HFFc6 (cell line): ENCODE measurements at places on chromosomes 6 and 20.

DNA sequence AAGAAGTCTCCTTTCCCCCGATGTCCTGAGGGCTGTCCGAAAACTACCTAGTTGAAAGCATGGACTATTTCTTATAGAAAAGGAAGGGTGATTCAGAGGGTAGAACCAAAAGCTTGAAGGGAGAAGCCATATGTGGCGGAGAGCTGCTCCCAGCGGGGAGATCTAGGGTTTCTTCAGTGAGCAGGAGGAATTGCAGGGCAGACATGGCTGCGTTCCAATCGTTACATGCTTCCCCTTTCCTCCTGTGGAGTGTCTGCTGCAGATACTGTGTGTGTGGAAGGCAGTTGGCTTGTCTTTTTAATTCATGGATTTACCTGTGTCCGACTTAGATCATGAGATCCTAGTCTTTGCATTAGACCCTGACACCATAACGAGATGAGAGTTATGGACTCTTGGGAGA, 799.5 kb downstream of the QKI start:
- DNase-seq = no peak

GRCh38 chr20:41316051-41316450, 1.5 kb downstream of the ZHX3 start:
- no peak for DNase-seq

GRCh38 chr6:40322336-40322735, 264.8 kb downstream of the LRFN2 start:
- no peak for DNase-seq

- DNase-seq = no peak
Measured at GRCh38 chr20:32302507-32302872, 25.0 kb downstream of the KIF3B start.

- no peak for DNase-seq
Measured at GRCh38 chr6:22928775-22929174, 359.4 kb downstream of the HDGFL1 start.

- peak; percentile 2 for DNase-seq
Measured at GRCh38 chr6:43277643-43278523, 20.2 kb upstream of the SLC22A7 start.

DNA sequence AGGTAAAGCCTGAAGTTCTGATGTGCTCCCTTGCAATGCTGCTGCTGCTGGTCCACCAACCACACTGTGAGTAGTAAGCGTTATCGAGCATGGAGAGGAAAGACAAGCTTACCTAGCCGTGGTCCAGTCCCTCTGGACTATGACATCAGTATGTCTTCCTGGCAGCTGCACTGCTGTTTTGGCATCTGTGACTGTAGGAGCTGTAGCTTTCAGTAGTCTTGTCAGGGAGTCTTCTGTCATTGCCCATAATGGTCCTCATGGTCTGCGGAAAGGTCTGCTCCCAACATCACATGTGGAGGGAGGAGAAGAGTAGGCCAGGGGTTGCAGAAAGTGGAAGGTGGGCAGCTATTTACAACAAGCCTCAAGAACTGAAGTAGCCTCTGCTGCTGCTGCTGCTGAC, 26.8 kb upstream of the TMEM217 start:
- no peak for DNase-seq

DNA sequence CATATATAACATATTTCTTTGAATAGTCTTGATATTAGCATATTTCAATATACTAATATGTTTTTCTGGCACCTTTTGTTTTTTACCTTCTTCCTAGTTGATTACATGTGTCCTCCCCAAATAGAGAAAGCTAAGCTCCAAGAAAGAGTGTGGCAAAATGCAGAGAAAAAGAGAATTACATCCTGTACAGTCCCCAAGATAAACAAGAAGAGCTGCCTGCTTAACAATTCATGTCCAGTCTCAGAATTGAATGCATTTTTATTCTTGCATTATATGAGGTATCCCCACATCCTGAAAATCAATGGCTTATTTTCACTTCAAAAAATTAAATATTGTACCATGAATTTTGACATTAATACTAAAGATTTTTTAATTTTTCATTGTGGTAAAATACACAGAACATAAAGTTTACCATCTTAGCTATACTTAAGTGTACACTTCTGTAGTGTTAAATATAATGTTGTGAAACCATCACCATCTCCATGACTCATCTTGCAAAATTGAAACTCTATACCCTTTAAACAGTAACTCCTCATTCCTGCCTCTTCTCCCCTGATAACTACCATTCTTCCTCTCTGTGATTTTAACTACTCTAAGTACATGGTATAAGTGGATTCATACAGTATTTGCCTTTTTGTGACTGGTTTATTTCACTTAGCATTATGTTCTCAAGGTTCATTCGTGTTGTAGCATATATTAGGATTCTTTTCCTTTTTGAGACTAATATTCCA, 490.3 kb downstream of the COL12A1 start:
- DNase-seq = no peak

- no peak for DNase-seq
Measured at GRCh38 chr20:32967961-32968457, 36.2 kb downstream of the SUN5 start.

GRCh38 chr6:43505718-43506117, 4.4 kb downstream of the LRRC73 start:
- DNase-seq = no peak

GRCh38 chr6:87925373-87926060, 122.1 kb upstream of the SPACA1 start:
- DNase-seq = no peak

DNA sequence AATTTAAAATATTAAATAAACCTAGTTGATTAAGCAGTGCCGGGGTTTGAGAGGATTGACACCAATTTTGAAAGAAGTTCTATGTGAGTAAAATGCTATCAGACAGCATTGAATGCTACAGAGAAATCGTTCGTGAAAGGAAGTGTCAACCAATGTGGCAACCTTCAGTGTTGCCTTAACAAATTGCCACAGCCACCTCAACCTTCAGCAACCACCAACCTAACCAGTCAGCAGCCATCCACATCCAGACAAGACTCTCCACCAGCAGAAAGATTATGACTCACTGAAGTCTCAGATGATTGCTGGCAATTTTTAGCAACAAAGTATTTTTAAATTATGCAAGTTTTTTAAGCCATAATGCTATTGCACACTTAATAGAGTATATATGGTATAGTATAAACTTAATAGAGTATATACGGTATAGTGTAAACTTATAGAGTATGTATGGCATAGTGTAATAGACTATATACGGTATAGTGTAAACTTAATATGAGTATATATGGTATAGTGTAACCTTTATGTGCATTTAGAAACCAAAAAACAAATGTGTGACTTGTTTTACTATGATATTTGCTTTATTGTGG, 65.3 kb upstream of the ID4 start:
- DNase-seq = peak; percentile 42

GRCh38 chr6:21942897-21943296, 349.3 kb downstream of the SOX4 start:
- DNase-seq = peak; percentile 33

DNA sequence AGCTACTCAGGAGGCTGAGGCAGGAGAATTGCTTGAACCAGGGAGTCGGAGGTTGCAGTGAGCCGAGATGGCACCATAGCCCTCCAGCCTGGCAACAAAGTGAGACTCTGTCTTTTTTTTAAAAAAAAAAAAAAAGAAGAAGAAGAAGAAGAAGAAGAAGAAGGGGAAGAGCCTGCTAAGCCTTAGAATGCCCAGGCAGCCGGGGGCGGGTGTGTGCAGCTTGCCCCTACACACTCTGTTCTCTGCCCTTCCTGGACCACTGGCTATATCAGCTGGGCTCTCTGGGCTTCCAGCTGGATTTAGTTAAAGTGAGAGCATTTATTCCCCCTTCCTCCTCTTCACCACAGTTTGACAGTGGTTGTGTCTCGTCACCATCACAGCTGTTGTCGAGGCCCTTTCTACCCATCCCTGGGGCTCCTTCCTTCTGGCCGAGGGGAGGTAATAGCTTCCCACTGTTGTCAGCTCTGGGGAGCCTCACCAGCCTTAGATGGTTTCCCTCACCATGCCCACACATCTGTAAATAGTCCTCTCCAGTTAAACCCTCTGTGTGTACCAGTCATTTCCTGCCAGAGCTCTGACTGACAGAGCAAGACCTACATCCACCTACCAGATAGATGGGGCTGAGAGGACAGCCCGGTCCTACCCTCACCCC, 77.6 kb downstream of the TRERF1 start:
- no peak for DNase-seq

- no peak for DNase-seq
Measured at GRCh38 chr6:153966001-153966400, 73.0 kb upstream of the OPRM1 start.

DNA sequence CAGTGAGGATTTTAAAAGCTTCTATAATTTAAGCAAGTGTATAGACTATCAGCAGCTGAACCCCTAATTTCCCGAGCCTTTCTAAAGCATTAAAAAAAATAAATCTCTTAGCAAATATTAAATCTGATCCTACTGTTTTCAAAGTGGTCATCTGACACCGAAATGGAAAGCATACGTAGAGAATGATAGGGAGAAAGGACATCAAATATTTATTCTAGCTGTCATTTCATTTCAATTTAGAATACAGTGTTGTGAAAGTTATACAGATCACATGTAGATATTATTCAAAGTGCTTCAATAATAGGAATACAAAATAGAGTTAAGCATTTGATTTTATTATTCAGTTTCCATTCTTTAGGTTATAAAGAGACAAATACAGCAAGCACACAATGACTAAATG, 61.9 kb upstream of the PKIB start:
- no peak for DNase-seq

GRCh38 chr6:35894776-35895175, 26.1 kb downstream of the SRPK1 start:
- no peak for DNase-seq

DNA sequence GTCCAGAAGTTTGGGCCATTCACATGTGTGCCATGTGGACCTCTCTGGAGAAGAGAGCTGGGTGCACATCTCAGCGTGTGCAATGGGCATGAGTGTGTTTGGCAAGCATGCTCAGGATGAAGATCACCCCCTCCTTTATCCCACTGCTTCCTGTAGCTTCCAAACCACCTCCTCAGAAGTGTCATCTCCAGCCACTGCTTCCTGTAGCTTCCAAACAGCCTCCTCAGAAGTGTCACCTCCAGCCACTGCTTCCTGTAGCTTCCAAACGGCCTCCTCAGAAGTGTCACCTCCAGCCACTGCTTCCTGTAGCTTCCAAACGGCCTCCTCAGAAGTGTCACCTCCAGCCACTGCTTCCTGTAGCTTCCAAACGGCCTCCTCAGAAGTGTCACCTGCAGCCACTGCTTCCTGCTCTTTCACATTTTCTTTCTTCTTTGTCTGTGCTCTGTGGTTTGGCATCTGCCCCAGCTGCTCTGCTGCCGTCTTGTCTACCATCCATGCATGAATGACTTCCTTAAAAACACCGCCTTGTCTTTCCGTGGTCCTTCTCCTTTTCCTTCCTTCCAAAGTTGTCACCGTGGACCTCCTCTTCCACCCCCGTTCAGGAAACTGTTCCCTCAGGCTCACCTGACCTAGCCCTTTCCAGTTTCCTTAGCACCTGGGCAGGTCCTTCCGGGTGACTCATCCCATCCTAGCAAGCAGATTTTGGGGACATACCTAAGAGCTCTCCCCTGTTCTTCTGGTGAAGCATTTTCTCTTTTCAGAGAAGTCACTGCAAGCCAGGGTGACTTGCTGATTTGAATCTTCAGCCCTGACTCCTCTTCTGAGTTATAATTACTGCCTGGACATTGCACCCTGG, 43.5 kb upstream of the TIAM2 start:
- DNase-seq = no peak

GRCh38 chr6:43990627-43991619, 136.3 kb downstream of the MRPL14 start:
- no peak for DNase-seq

DNA sequence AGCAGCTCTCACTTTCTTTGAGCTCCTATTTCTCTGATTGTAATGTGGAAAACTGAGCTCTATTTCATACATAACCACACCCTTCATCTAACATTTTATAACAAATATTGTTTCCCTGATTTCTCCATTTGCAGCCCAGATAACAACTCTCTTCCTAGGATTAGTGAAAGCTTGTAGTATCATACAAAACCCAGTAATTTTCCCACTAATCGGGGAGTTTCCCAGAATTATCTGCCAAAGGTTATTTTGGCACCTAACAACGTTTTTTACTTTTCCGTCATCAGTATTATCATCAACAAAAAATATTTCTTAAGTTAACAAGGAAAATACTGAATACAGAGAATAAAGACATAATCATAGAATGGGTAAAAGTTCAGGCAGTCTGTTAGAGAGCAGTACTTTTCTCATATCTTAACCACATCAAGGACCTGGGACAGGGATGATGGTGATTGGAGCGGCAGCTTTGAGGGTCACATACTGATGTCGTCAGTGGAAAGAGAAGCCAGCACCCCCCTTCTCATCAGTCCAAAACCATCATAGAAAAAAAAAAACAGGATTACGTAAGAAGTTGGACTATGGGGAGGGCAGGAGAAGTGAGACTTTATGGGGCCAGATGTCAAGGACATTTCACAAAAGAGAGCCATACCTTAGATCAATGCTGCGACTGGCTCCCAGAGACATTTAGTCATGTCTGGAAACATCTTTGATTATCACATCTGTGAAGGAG, 166.1 kb upstream of the TNFAIP3 start:
- DNase-seq = no peak

DNA sequence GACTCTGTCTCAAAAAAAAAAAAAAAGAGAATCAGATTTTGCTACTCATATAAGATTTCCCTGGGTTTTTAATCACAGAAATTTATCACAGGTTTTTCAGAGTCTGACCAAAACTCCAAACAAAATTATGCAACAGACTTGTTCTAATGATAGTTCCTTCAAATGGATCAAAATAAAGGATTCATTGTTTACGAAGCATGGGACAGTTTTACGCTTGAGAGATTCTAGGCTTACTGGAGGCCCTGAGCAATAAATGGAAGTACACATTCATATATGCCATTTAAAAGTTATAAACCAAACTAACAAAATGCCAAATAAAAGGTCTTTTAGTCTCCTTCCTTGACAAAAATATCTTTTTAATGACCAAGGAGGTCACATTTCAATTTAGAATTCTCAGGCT, 245.1 kb upstream of the KCNQ5 start:
- no peak for DNase-seq

DNA sequence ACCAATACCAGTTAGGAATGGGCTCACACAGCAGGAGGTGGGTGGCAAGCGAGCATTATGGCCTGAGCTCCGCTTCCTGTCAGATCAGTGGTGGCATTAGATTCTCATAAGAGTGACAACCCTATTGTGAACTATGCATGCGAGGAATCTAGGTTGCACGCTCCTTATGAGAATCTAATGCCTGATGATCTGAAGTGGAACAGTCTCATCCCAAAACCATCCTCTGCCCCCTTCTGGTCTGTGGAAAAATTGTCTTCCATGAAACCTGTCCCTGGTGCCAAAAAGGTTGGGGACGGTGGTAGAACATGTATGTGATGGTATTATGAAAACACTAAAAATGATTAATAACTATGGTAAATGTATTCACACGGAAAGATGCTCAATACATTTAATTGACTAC, 99.7 kb upstream of the HIVEP1 start:
- no peak for DNase-seq

GRCh38 chr6:13139119-13139518, 189.2 kb downstream of the TBC1D7 start:
- no peak for DNase-seq
